Iris pigment epithelial cell (primary cell): ENCODE measurements at places on chromosomes 7 and 10.

GRCh38 chr7:30596014-30596641 is 1.4 kb downstream of the GARS1 start:
- DNase-seq, result peak; percentile 49

GRCh38 chr10:8071006-8071405 is 16.5 kb downstream of the GATA3 start:
- DNase-seq, result no peak

DNA sequence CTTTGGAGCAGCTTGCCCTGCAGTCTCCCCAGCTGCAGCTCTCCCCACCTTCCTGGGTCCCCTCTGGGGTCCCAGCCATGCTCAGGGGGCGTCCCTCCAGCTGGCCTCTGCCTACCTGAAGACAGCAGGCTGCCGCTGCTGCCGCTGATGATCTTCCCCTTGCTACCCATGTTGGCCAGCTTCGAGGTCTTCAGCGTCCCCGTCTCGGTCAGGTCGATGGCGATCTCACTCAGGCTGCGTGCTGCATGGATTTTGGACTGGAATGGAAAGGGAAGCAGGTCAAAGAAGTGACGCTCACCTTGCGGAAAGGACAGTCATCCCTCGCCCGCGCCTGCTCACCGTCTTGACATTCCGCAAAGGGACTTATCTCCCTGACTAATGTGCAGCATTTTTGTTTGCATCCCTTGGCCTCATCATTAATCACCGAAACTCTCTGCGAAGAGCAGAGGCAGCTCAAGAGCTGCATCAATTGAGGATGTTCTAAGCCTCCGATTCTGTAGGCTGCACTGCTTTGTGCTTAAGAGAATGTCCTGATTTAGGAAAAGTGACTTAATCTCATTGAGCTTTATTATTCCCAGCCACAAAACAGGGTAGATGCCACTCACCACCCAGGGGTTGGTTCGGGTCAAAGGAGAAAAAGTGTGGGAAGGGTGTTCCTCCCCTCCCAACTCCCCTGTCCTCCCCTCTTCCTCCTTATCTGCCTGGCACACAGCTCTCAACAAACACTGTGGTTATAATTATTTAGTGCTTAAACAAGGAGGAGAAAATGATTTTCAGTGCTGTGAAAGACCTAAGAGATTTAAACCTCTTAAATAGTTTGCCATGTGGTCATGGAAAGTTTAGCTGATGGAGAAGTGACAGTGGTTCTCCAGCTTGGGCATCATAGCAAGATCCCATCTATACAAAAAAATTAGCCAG is 107.3 kb downstream of the PRPF18 start:
- no peak for DNase-seq

DNA sequence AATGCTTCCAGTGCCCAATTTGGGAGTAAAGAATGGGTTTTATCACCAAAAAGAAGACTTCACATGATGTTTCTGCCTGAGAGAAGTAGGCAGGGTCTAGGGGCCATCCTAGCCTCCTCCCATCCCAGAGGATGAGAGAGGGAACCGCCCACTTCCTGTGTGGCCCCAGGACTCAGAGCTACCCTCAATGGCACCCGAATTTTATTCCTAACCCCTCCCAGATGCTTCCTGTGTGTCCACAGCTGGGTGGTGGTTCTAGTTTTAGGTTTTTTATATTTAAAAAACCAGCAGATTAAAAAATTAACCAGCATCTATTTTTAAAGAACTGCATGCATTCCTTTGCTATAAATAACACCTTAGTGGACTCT is 583.5 kb downstream of the PTPRN2 start:
- no peak for DNase-seq

DNA sequence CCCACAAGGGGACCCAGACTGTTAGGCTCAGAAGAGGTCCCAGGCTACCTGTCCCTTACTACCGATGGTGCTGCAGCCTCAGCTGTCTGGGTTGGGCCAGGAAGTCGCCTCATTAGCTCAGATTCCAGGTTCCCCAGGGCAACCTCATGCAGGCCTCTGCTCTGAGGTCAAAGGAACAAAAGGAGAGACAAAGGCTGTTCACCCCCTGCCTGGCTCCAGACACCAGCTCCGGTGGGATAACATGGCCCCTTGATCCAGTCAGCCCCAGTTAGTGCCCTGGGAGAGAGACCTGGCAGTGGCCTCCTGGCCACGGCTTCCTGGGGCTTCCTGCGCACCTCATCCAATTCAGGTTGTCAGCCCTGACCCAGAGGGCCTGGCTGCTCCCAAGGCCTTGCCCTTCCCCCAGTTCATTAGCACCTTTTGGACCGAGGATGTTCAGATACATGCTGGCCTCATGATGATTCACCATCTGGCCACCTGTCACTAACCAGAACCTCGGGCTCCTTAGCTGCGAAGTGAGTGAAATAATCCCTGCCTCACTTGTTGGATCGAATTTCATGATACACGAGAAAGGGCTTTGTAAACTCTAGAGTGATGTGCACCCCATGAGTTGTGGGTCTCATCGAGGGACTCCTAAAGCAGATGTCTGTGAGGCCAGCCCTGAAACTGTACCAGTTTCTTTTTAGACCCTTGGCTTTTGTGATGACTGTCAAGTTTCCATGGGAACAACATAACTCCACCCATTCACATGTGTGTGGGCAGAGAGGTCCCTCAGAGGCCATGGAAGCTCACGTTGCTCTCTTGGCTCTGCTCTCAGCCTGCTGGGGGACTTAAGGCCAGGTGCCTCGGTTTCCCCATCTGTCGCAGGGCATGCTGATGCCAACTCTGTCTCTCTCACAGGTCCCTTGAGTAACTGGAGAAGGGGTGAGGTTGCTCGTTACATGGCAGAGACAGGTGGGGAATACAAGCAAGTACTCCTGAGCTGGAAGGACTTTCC is 79.5 kb upstream of the PCBD1 start:
- DNase-seq, result peak; percentile 34

- DNase-seq, result no peak
Observed at GRCh38 chr7:5187605-5188004, 2.4 kb upstream of the WIPI2 start.

DNA sequence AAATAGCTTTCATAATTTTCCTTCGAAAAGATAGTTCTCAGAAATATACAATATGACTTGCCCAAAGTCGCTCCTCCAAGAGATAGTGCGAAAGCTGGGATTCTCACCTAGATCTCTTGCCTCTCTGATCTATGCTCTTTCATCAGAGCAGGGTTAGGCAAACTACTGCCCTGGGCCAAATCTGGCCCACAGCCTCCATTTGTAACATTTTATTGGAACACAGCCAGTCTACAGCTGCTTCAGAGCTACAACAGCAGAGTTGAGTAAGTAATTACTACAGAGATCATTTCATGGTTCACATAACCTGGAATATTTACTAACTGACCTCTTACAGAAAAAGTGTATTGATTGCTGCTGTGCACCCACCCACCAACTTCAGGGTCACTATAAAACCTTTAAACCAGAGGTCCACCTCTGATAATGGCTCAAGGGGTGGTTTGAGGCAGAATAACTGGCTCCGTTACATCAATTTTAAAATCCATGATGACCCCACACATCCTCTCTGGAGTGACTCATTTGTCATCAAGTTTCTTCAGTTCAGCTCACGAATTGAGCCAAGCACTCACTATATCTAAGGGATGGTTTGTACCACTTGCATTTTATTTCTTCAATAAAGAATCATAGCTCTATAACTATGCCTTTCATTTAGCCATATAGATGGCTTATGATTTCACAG is 1019.0 kb downstream of the XPNPEP1 start:
- peak; percentile 18 for DNase-seq

DNA sequence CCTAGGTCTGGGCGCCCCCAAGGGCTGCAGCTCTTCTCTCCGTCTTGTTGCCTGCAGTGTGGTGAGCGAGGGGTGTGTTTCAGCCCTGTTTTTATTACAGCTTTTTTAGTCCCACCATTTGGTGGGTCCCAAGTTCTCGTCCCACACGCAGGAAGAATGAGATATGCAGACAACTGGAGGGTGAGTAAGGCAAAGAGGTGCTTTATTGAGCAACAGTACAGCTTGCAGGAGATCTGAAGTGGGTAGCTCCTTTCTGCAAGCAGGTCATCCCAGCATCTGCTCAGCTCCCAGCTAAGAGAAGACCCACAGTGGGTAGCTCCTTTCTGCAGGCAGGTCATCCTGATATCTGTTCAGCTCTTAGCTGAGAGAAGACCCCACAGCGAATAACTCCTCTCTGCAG is 28.2 kb downstream of the C10orf67 start:
- no peak for DNase-seq

GRCh38 chr7:55246171-55246570 is 119.0 kb upstream of the LANCL2 start:
- DNase-seq, result peak; percentile 61

DNA sequence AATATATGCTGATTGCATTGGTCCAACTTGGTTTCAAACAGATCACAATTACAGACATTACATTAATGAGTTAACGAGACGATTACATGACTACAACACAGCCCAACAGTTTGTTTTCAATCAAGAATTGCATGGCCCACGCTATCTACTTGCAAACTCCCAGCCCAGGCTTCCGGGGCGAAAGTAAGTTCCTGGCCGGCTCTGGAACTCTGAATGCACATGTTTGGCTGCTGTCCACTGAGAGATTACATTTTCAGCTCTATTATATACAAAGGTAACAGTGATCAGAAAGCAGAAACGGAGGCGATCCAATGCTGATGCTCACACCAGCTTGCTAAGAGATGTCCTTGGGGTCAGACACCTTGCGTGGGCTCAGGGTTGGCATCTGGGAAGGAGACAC is 206.3 kb downstream of the FANK1 start:
- DNase-seq, result peak; percentile 10

DNA sequence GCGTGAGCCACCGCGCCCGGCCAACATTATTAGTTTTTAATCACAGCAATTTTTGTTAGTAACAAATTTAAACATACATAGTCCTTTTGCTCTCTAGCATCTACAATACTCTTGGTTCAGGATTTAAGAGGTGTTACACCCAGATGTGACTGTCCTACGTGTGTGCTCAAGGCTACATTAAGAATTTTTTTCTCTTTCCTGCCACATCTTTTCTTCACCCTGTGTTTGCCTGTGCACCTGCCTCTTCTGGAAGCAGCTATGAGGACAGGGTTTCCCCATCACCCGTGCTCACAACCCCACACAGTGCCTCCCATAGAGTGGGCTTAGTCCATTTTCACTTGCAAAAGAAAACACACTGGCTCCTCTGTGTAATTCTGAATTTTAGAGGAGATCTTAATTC is 186.7 kb upstream of the KLF6 start:
- DNase-seq, result no peak

- DNase-seq, result peak; percentile 72
Observed at GRCh38 chr10:132452651-132453469, 55.9 kb downstream of the PWWP2B start.

DNA sequence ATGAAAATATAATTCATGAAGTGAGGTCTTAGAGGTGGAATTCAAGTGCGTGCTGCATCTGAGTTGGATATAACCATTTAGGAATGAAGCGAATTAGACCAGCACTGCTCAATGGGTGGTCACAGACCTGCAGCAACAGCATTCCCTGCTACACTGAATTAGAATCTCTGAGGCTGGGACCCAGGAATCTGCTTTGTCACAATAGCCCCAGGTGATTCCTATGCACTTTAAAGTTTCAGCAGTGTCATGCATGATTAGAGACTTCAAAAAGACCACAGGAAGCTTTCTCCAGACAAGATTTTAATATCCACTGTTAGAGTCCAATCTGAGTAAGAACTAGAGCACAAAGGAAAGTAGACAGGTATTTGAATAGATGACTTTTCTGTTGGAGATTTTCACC is 352.8 kb upstream of the VSTM2A start:
- DNase-seq, result no peak

GRCh38 chr10:26310361-26310760 is 93.8 kb downstream of the GAD2 start:
- no peak for DNase-seq

DNA sequence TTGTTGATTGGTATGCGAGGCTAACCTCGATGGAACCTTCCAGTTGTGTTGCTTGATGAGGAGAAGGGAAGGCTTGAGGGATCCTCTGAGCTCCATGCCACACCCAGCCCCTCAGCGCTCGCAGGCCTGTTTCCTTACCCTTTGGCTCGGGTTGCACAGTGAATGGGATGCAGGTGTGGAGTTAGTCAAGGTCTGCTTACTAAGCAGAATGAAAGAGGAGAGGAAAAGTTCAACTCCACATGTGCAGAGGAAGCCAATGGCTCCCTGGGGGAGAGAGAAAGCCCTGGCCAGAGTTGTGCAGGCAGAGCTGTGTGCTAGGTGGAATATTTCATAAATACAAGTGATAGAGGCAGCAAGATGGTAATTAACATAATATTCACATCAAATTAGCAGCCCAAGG is 85.5 kb downstream of the JCAD start:
- no peak for DNase-seq

DNA sequence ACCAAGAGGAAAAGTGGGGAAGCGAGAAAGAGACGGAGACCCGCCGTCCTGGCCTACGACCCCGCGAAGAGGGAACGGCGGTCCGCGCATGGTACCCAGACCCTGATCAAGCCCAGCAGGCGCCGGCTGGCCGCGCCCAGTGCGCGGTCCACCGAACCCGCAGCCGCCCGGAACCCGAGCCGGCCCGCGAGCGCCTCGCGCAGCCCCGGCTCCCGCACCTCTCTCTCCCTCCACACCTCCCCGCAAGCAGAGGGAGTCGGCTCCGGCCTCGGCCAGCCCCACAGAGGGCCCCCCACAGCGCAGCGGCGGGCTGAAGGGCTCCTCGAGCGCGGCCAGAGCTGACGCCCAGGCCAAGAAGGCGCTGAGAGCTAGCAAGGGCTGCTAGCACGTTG is 164.7 kb downstream of the AGMO start:
- DNase-seq, result no peak

GRCh38 chr7:89049043-89049442 is 253.5 kb upstream of the TEX47 start:
- no peak for DNase-seq

- peak; percentile 10 for DNase-seq
Observed at GRCh38 chr7:20577441-20578071, 37.9 kb upstream of the ABCB5 start.

DNA sequence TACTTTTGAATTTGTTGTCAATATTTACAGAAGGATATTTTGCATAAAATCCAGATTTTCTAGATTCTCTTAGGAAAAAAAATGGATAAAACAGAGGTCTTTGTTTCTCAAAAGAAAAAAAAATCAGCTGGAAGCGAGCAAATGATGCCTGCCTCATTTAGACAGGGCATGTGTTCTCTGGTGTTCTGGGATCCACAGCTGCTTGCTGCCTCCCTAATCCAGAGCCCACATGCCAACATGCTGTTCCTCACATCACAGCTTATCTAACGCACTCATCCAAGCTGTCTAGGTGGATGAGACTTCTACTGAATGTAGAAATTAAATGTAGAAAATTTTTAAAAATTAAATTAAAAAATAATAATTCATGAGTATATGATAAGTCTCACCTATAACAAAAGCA is 630.1 kb downstream of the SORCS1 start:
- DNase-seq, result no peak

DNA sequence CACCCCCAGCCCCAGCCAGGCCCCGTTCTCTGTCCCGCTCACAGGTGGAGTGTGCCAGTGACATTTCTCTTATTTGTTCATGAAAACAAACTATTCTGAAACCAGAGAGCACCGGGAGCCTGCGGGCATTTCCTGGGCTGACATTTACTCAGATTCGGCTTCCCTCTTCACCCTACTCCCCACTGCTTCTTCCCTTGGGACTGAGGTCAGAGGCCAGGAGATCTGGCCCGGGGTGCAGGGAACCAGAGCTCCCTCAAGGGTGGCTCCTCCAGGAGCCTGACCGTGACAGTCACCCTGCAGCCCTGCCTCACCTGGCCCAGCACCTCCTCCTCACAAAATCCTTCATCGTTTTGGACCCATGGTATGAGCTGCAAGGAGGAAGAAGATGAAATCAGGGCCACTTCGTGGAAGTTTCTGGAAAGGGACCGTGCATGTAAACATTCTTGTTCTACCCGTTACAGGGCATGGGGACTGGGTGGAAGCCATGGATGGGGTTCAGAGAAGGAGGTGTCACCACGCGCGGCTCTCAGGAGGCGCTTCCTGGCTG is 12.2 kb downstream of the BHLHA15 start:
- DNase-seq, result no peak
